Breast epithelium (tissue), 4 donors: ENCODE measurements at places on chromosomes 2 and 18. TPM values are rescaled to one million over a fixed set of nuclear protein-coding genes. Genes with fewer than 3 reads are reported as not detected.

IDH1 gene
- total RNA-seq: 333 TPM

DNA sequence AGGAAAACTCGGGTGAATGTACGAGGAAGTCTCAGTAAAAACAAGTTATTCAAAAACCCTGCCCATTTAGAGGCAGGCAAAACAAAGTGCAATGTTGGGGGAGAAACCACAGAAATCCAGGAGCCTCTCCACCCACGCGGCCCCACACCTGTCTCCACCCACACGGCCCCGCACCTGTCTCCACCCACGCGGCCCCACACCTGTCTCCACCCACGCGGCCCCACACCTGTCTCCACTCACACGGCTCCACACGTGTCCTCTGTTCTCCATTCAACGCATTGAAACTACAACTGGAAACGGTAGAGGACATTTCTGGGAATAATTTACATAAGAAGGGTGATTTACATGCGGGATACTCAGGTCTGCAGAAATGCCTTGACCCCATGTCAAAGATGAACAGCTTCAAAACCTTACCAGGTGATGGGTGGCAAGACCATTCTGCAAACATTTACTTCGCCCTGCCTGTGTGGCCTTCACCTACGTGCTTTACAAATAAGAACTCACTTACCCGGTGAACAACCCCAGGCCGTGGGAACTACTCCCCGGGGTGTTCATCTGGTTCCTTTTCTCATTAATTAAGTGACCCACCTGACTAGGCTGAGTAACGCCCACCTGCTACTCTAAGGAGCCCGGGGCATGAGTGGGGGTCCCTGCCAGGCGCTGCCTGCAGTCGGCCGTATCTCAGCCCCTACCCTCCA, 100.4 kb downstream of the EIPR1 start:
- no peaks in the 10 kb centered on the region for H3K27me3 ChIP-seq
- no peak overlapping the region for H3K4me3 ChIP-seq
- H3K36me3 ChIP-seq: no peaks in the 10 kb centered on the region
- no peak for DNase-seq
- H3K27ac ChIP-seq: no peak overlapping the region

SPC25 gene
- total RNA-seq: 1.1 TPM

DNA sequence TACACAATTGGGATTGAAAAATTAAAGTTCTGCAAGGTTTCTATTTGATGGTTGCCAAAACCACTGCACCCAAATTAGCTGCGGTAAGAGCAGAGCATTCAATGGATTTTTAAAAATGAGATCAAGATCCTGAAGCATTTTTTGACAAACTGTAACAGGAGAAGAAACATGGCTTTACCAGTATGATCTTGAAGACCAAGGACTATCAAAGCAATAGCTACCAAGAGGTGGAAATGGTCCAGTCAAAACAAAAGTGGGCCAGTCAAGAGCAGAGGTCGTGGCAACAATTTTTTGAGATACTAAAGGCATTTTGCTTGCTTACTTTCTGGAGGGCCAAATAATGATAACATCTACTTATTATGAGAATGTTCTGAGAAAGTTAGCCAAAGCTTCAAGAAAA, 186.8 kb downstream of the RDH14 start:
- H3K4me1 ChIP-seq: no peaks in the 10 kb centered on the region
- H3K27me3 ChIP-seq: no peaks in the 10 kb centered on the region
- no peak overlapping the region for H3K27ac ChIP-seq
- H3K36me3 ChIP-seq: no peaks in the 10 kb centered on the region
- no peak overlapping the region for H3K4me3 ChIP-seq

DNA sequence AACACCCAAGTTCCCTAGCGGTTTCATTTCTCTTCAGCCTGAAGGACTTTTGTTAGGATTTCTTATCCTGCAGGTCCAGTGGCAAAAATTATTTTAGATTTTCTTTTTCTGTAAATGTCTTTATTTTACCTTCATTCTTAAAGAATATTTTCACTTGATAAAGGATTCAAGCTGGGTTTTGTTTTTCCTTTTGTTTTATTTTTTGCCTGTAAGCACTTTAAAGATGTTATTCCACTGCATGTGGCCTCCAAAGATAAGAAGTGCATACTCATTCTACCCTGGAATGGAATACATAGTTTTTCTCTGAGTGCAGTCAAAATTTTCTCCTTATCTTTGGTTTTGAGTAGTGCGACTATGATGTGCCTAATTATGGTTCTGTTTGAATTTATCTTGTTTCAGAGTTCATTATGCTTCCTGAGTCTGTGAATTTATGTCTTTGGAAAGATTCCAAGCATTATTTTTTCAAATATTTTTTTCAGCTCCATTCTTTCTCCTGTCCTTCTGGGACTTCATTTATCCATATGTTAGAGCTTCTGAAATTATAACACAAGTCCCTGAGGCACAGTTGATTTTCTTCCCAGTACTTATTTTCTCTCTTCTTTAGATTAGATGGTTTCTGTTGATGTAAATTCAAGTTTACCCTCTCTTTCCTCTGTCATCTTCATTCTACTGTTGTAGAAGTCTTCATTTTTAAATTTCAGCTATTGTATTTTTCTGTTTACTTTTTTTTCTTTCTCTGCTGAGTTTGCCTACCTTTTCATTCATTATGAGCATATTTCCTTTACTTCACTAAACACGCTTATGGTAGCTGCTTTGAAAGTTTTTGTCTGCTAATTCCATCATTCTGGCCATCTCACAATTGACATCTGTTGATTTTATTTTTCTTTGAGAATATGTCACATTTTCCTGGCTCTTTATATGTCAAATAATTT, 69.6 kb downstream of the MAPRE2 start:
- H3K27me3 ChIP-seq: no peaks in the 10 kb centered on the region
- no peak for DNase-seq
- H3K4me3 ChIP-seq: no peak overlapping the region
- H3K4me1 ChIP-seq: no peaks in the 10 kb centered on the region
- no peak overlapping the region for H3K27ac ChIP-seq
- H3K36me3 ChIP-seq: no peaks in the 10 kb centered on the region
